H1 (cell line): ENCODE measurements at places on chromosomes 7 and 10.
A peak's percentile ranks its signal among the peaks of the same experiment; 100 is the strongest.

GRCh38 chr7:107036535-107036934, 8.0 kb upstream of the PRKAR2B start:
- H3K4me3 ChIP-seq: no peak overlapping the region
- no peaks in the 10 kb centered on the region for H3K36me3 ChIP-seq
- no peak overlapping the region for H3K27ac ChIP-seq
- H3K4me1 ChIP-seq: 0 out of 2 replicates have a peak, but pooled peaks cover 2% of the 10 kb centered on the region
- no peaks in the 10 kb centered on the region for H3K27me3 ChIP-seq

GRCh38 chr7:25391295-25391861, 163.1 kb upstream of the NPVF start:
- no peaks in the 10 kb centered on the region for H3K4me1 ChIP-seq
- no peak overlapping the region for H3K4me3 ChIP-seq
- DNase-seq: no peak
- no peak overlapping the region for H3K27ac ChIP-seq

- H3K27me3 ChIP-seq: no peaks in the 10 kb centered on the region
- H3K36me3 ChIP-seq: no peaks in the 10 kb centered on the region
- H3K4me3 ChIP-seq: no peak overlapping the region
Measured at GRCh38 chr10:74640134-74640921, 186.1 kb upstream of the KAT6B start.

DNA sequence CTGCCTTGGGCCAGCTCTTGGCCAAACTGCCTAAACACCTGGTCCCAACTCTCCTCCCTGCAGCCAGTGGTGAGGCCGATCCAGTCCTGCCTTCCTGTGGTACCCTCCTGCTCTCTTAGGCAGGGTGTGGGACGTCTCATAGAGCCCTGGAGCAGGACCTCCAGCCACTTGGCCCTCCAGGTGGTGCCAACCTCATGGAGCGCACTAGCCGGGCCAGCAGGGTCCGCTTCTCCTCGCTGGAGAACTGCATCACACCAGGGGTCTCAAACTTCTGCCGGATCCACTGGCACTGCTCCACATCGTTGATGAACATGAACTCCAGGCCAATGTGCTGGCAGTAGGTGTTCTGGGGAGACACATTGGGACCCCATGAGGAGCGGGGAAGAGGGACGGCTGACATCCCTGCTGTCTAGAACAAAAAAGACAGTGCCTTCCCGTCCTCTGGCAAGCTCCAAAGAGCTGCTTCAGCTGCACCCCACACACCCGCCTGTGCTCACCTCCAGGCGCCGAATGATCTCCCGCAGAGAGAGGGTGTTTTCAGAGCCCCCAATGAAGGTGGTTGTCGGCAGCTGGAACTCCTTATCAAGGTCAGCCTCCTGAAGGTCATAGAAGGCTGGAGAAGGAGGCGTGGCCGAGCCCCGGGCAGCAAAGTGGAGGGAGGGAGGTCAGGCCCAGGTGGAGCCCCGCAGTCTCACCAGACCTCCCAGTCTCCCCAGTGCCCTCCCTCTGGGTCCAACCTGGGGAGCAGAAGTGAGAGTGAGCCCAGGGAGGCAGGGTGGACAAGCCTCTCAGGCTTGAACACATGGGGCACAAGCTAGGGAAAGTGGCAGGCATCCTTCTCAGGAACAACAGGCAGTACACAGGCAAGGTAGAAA, 10.2 kb downstream of the OGDHL start:
- H3K4me1 ChIP-seq: no peaks in the 10 kb centered on the region
- no peak for DNase-seq
- H3K27ac ChIP-seq: no peak overlapping the region
- no peak overlapping the region for H3K4me3 ChIP-seq
- H3K27me3 ChIP-seq: no peaks in the 10 kb centered on the region
- H3K36me3 ChIP-seq: peaks cover 3% of the 10 kb centered on the region; the same call in 1 of the 2 replicates

- no peaks in the 10 kb centered on the region for H3K27me3 ChIP-seq
Measured at GRCh38 chr10:12549297-12549696, 199.9 kb downstream of the CAMK1D start.

DNA sequence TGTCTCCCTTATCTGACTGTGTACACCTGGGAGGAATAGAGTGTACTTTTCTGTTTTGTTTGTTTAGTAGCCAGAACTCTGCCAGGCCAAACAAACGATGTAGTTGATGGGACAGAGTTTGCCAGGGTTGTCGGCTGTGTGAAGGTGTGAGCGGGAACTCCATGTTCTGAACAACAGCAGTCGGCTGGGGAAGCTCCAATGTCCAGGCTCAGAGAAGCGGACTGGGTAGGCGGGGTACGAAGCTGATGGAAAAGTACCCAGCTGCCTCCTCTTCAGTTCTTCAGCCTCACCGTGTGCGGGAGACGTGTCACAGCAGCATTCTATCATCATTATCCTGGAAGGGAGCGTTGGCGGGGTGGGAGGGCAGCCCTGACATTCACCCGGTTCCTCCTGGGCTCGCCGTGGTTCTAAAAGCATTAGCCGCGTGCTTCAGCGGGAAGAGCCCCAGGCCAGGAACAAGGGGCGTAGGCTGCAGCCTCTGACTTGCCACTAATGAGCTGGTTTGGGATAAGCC, 52.9 kb downstream of the PFKFB3 start:
- no peak for DNase-seq
- no peaks in the 10 kb centered on the region for H3K27me3 ChIP-seq
- no peak overlapping the region for H3K27ac ChIP-seq
- no peak overlapping the region for H3K4me3 ChIP-seq
- H3K4me1 ChIP-seq: no peaks in the 10 kb centered on the region

DNA sequence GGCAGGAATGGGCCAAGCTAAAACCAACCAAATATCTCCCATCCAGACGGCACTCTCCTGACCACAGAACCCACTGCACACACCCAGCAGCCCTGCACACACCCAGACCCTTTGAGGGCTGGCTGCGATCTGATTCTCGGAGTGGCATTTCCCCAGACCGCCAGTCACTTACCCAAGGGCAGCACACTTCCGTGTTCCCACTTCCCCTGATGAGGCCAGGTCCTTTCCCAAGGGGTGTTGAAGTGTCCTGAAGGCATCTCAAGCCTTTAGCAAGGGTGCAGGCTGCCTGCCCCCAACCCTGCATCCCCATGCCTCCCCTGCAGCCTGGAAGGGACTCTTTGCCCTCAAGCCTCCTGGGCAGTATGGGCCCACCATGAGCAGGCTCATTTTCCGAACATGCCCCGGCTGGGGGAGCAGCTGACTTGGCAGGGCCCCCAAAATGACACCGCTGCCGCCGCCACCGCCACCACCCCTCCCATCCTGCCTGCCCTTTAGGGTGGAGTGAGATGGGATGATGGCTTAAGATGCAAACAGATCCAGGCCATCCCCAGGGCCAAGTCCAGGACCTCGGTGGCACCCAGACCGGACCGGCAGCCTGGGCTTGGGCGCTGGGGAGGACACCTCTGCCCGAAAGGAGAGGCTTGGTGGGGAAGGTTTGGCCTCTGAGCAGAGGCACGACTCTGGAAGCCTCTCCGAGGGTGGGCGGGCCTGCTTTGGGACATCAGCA, 159.8 kb downstream of the NRF1 start:
- H3K4me3 ChIP-seq: peak overlapping the region; percentile 2; the same call in 1 of the 2 replicates
- no peak for DNase-seq
- H3K27me3 ChIP-seq: peaks cover 18% of the 10 kb centered on the region
- H3K27ac ChIP-seq: no peak overlapping the region
- H3K36me3 ChIP-seq: peaks cover 9% of the 10 kb centered on the region; the same call in 1 of the 2 replicates

DNA sequence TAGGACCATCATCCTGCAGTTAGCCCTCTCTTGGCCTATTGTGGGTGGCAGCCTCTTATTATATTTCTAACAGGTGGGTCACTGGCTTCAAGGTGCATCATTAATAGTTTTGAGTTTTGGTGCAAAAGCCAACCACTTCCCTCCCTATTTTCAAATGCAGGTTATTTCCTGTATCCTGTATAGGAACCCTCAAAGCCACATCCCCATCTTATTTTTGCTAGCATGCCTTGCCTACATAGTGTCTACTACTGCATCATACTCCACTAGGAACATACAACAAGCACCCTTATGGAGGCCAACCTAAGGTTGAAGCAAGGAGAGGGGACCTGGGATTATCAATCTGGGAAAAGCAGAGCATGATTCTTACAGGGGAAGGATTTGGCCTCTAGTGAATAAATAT, 264.4 kb downstream of the BBS9 start:
- H3K27me3 ChIP-seq: peaks cover 2% of the 10 kb centered on the region
- H3K4me1 ChIP-seq: no peaks in the 10 kb centered on the region
- H3K27ac ChIP-seq: no peak overlapping the region
- no peak overlapping the region for H3K4me3 ChIP-seq

DNA sequence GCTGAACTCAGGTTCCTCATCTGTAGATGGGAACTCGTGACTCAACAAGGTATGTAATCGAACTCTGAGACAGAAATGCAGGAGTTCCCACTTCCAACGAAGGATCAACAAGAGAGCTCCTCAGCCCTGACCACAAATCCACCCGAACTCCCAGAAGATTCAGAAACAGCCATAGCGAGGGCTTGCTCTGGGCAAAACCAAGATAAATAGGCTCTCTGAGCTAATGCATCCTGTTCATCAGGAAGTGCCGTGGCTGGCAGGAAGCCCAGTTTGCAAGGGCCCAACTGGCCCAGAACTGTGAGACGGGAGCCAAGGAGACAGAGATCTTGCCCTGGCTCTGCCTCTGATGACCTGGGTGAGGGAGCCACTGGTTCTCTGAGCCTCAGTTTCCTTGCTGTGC, 141.7 kb upstream of the PFKP start:
- no peak for DNase-seq
- H3K27ac ChIP-seq: no peak overlapping the region
- peaks cover 8% of the 10 kb centered on the region; the same call in 1 of the 2 replicates for H3K4me1 ChIP-seq
- H3K36me3 ChIP-seq: no peaks in the 10 kb centered on the region
- no peak overlapping the region for H3K4me3 ChIP-seq

DNA sequence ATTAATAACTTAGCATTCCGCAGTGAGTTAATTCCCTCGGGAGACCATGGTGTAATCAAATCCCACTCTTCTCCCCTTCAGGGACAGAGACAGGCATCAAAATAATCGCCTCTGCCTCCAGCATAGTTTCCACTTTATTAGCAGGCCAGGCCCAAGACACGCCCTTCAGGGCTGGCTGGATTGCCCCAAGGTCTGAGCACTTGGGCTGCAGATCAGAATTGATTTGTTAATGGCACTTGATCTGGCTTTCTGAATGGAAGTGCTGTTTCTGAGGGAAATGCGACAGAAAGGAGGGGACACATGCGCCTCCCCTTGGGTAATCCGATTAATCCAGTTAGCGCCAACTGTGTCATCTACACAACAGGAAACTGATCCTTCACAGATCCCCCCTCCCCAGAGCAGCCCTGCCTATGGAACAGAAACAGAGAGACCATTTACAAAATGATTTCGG, 15.6 kb downstream of the CHAT start:
- no peaks in the 10 kb centered on the region for H3K4me1 ChIP-seq
- DNase-seq: no peak
- no peaks in the 10 kb centered on the region for H3K27me3 ChIP-seq
- H3K36me3 ChIP-seq: no peaks in the 10 kb centered on the region
- H3K4me3 ChIP-seq: no peak overlapping the region
- H3K27ac ChIP-seq: no peak overlapping the region

GRCh38 chr7:131234719-131235488, 92.8 kb upstream of the MKLN1 start:
- no peak overlapping the region for H3K4me3 ChIP-seq
- 0 out of 2 replicates have a peak, but pooled peaks cover 2% of the 10 kb centered on the region for H3K4me1 ChIP-seq
- no peaks in the 10 kb centered on the region for H3K27me3 ChIP-seq
- no peaks in the 10 kb centered on the region for H3K36me3 ChIP-seq
- no peak for DNase-seq
- H3K27ac ChIP-seq: no peak overlapping the region

GRCh38 chr10:18140957-18141845, 977 bp downstream of the CACNB2 start:
- peak; percentile 50 for DNase-seq
- no peaks in the 10 kb centered on the region for H3K36me3 ChIP-seq
- H3K4me3 ChIP-seq: peak overlapping the region; percentile 69
- H3K27ac ChIP-seq: no peak overlapping the region

DNA sequence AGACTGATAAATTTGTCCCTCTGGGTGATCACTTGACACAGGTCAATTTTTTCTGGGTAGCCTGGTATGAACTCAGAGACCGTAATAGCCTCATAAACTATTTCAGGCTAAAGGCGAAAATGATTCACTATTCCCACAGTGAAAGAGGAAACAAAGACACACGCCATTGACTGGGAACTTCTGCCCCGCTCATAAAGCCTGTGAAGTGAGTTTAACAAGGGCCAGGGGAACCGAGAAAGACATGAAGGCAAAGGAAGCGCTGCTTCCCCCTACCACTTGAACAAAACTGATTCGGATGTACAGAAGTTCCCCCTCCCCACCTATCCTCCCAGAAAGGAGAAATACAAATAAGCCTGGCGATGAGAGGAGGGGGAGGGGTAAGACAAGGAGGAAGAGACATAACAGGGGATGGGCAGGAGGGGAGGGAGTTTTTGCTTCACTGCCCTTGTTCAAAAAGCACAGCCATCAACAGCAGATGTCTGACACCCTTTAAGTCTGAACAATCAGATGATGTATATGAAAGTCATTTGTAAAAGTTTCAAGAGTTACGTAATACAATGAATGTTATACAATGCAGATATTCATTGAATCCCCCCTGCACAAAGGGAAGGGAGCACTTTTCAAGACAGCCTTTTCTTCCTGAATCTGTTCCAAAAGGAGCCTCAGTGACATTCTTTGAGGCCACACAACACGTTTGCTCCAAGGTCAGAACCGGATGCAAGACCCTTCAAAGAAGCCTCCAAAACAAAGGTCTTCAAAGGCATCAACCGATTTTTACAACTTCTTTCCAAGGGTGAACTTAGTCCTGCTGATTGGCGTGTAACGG, 734 bp downstream of the ABCB4 start:
- peak overlapping the region; percentile 43 for H3K4me3 ChIP-seq
- peaks cover 29% of the 10 kb centered on the region for H3K27me3 ChIP-seq
- no peak overlapping the region for H3K27ac ChIP-seq
- H3K36me3 ChIP-seq: no peaks in the 10 kb centered on the region
- H3K4me1 ChIP-seq: peaks cover 13% of the 10 kb centered on the region; the same call in 1 of the 2 replicates
- DNase-seq: no peak

GRCh38 chr7:104933521-104933988, 80.5 kb upstream of the KMT2E start:
- H3K36me3 ChIP-seq: no peaks in the 10 kb centered on the region
- H3K4me3 ChIP-seq: no peak overlapping the region
- DNase-seq: no peak
- no peaks in the 10 kb centered on the region for H3K27me3 ChIP-seq

DNA sequence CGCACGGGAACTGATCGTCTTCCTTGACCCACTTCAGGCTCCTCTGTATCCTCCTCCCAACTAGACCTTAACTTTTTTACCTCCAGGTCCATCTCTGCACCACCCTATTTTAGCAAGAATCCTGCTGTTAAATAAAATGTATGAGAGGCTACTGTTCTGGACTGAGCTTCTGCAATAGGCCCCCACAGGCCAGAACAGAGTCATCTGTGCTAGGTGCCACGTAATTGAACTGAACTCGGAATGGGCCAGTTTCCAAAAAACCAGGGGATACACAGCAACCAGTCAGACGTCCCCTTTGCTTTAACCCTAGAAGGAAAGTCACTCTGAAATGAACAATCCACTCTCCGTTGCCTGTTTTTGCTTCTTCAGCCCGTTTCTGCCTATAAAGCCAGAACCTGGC, 71.3 kb downstream of the CHST15 start:
- H3K4me3 ChIP-seq: no peak overlapping the region
- H3K27ac ChIP-seq: no peak overlapping the region
- H3K27me3 ChIP-seq: no peaks in the 10 kb centered on the region
- H3K4me1 ChIP-seq: peaks cover 26% of the 10 kb centered on the region
